ENCODE measurements at places on chromosomes 2 and 18. TPM values are rescaled to one million over a fixed set of nuclear protein-coding genes. Genes with fewer than 3 reads are reported as not detected.

TBR1 gene
- not detected for total RNA-seq

SCN3A gene
- total RNA-seq, result 0.26 TPM

TMEM37 gene
- total RNA-seq, result not detected

DNA sequence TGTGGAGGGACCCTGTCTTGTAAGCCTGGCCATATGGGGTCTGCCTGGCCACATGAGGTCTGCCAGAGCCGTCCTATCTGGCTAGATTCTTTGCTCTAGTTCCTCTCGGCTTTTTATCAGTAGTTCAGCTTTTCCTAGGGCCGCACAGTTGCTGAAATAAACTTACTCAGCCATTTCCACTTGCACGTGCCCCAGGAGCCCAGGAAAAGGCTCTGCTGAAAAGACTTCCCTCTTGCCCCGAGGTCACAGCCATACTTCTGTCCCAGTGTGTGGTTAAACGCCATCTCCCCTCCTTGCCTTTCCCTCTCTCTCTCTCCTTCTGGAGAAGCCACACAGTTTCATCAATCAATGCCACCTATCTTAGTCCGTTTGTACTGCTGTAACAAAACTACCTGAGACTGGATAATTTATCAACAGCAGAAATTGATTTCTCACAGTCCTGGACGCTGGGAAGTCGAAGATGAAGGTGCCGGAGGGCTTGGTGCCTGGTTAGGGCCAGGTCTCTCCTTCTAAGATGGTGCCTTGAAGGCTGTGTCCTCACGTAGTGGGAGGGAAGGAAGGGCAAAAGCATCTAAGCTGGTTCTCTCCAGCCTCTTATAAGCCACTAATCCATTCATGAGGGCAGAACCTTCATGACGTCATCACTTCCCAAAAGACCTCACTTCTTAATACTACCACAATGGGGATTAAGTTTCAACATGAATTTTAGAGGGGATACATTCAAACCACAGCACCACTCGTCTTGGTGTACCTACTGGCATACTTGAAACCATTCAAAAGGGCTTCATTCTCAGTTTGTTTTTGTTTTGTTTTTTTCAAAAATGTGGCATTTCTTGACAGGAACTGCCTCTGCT is 11.2 kb upstream of the GALM start:
- no peak for DNase-seq

DNA sequence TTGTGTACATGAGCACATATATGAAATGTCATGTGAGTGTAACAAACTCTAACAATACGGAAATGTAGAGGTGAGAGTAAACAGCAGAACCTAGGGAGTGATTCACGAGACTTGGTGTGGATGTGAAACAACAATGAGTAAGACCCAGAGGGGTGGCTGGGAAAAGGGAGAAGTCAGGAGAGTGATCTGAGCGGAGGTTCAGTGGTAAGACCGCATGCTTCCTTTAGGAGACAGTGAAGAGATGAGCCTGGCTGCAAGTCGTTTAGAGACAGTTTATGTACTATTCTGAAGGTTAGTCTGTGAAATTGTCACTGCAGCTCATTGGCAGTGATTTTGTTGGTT is 150.6 kb downstream of the PRPF40A start:
- DNase-seq, result no peak

GRCh38 chr2:239024226-239024625 is 176.3 kb downstream of the TWIST2 start:
- no peak for DNase-seq

All from naive thymus-derived CD8-positive, alpha-beta T cell (primary cell).